CD4-positive, alpha-beta T cell treated with Interleukin-1 beta for 1 hour (primary cell): ENCODE measurements at places on chromosomes 6 and 20.

DNA sequence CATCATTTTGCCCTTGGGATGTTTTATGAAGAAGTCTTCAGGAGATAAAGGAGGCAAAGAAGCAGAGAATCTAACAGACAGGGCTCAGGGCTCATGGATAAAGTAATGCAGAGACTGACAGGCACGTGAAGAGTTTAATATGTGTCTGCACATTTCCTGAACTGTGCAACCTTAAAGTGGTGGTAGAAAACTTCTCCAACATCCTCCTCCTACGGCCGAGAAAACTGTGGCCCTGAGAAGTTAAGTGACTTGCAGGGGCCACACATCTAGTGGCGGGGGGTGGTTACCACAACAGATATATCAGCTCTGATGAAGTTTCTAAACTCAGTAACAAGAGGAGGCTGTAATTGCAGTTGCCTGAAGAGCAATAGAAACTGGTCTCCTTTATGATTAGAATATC lies 61.0 kb downstream of the SOBP start:
- DNase-seq, result no peak

DNA sequence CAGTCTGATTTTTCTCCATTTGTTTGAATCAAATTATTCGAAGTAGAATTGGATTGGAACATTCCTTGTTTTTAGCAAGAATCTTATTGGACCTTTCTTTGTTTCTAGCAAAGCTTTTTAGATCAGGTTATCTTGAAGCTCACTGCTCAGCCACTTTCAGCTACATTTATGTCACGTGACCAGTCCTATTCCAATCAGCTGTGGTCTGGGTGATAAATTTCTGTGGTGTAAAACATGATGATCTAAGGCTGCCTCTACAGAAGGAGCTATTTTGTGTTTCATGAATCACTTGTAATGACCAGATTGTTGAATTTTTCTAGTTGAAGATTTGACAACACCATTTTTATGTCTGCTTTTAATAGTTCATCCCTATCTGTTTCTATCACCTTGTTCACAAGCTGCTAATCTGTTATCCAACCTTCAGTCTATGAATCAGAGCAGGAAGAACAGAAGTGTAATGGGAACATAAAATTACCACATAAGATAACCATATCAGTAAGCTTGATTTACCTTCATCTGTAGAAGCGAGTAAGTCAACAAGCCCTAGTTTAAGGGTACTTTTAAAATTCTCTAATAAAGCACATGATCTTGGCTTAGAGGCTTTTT lies 101.0 kb upstream of the MAP3K7 start:
- no peak for DNase-seq

DNA sequence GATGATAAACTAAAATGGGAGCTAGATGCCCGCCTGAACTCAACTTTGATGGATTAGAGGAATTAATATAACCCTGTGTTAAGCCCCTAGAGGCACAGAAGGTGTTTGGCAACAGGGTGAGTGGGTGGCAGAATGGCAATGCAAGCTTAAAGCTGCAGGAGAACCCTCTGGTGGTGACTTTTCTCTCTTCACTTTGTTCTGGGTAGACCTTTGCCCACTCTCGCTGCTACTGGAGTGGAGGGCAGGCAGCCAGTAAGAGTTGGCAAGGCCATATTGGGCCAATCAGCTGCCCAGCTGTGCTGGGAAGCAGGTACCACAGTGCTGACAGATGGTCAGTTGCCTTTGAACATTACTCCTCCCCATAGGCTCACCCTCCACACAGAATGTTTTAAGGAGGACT lies 468.2 kb downstream of the MMUT start:
- DNase-seq, result no peak

- no peak for DNase-seq
Observed at GRCh38 chr20:55211481-55211880, 736.1 kb downstream of the DOK5 start.

GRCh38 chr6:131756039-131756438 lies 45.2 kb upstream of the CTAGE9 start:
- no peak for DNase-seq

DNA sequence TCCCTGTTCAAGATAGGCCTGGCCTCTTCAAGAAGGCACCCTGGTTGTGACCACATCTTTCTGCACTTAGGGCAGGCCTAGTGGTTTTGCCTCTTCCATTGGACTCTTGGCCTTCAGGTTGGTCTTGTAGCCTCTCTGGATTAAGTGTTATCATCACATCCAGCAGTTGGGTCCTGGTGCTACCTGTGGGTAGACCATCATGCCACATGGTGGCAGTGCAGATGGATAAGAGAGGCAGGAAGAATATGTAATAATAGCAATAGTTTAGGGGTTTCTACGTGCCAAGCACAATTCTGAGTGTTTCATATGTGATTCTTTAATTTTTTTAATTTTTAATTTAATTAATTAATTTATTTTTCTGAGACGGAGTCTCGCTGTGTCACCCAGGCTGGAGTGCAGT lies 28.5 kb upstream of the SNRPB2 start:
- DNase-seq, result no peak
